ENCODE measurements at places on chromosomes 11 and 22.

- no peak for DNase-seq
Observed at GRCh38 chr22:23652286-23652685, 20.2 kb upstream of the DRICH1 start.

- no peak for DNase-seq
Observed at GRCh38 chr11:640021-640706, 3.1 kb downstream of the DRD4 start.

GRCh38 chr11:24932110-24933000 is 435.5 kb downstream of the LUZP2 start:
- no peak for DNase-seq

GRCh38 chr11:121643479-121644186 is 190.9 kb upstream of the SORL1-AS1 start:
- DNase-seq = no peak

GRCh38 chr22:23218053-23218866 is 38.0 kb downstream of the BCR start:
- DNase-seq = no peak

DNA sequence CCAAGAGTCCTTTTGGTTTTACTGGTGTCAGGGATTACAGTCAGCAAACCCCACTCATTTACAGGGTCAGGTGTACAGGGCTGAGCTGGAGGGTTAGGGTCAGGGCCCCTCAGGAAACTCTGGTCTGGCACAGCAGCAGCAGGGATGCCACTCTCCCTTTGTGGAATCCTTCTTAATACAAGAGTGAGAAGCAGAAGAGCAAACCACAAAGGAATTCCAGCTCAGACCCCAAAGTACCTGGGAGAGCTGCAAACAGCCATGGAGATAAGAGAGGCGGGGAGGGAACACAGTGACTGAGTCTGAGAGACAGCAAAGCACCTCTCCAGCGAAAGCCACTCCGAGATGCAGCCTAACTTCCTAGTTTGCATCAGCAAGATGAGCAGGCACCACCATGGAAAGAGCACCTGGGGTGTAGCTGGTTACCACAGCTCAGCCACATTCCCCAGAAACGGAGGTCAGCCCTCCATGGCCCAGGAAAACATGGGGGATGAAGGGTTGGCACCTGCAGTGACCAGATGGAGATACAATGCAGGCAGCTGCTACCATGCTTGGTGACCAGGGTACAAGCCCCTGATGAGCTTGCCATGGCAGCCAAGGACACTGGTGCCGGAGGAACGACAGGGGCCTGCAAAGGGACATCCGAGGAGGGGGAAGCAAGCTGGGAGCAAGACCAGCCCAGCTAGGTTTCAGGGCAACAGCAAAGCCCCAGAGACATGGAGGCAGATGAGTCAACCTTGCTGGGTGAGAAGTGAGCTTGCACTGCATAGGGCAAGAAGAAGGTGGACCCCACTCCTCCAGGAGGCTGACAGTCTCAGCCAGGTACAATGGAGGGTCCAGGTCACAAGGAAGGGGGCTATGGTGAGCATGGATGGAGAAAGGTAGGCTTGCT is 3.9 kb downstream of the BET1L start:
- no peak for DNase-seq

GRCh38 chr11:8277691-8278090 is 14.0 kb upstream of the LMO1 start:
- no peak for DNase-seq

GRCh38 chr11:16769386-16769785 is 30.9 kb downstream of the C11orf58 start:
- DNase-seq = no peak

DNA sequence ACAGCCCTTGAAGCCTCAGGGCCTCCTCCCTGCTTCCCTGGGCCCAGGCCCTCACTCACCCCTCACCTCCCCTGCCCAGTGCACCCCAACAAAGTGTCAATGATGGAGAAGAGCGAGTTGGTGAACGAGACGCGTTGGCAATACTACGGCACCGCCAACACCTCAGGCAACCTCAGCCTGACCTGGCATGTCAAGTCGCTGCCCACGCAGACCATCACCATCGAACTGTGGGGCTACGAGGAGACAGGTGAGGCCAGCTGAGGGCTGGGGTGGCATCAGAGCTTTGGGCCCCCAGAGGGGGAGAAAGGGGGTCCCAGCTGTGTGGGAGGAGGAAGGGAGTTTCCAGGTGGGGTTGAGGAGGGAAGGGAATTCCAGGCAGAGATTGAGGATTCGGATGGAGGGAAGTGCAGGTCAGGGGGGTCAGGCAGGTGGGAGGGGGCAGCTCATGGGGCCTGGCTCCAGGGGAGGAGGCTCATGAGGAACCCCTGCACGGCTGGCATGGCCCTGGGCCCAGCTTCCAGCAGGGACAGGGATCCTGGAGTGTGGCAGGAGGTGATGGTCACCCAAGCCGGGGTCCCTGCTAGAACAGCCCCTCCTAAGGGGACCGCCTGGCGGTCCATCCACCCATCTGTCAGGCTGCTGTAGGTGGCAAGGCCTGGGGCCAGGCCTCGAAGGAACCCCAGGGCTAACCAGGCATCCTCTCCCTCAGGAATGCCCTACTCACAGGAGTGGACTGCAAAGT is 2.9 kb downstream of the SUSD2 start:
- no peak for DNase-seq

- no peak for DNase-seq
Observed at GRCh38 chr11:120208777-120209176, 2.1 kb upstream of the OAF start.

DNA sequence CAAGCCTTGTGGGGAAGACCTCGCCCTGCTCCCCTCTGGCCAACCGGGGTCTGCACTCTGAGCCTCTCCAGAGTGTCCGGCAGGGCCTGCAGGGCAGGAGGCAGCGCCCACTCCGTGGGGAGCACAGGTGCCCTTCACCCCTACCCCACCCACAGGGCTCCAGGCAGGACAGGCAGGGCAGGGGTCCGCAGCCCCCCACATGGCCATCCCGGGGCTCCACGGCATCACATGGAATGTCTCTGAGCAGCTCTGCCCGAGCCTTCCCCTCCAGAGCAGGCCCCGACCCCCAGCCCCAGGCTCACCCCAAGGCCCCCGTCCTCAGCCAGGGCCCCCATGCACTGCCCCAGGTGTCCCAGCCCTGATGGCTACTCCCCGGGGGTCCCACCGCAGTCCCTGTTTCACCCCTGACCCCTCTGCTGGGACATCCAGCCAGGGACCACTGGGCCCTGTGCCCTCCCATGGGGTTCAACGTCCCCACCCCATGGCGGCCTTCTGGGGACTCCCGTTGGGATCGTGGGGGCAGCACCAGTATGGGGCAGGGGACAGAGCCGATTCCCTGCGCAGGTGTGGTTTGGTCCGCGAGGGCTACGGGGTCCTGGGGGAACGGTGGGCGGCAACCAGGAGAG is 77.7 kb downstream of the BRD1 start:
- no peak for DNase-seq

DNA sequence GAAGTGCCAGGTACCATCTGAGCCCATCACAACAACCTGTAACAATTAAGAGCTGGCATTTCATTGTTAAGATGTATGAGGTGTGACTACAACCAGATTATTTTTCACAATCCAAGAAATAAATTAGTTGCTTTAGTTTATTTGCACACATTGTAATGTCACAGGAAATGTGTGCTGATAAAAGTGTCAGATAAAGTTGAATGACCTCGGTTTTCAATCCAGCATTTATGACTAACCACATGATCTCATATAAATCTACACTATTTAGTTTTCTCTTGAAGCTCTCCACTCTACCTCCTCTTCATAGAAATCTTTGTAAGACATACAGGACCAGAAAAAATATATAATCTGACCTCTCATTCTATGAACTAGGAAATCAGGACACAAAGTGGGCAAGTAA is 166.2 kb downstream of the PGR start:
- DNase-seq = no peak

DNA sequence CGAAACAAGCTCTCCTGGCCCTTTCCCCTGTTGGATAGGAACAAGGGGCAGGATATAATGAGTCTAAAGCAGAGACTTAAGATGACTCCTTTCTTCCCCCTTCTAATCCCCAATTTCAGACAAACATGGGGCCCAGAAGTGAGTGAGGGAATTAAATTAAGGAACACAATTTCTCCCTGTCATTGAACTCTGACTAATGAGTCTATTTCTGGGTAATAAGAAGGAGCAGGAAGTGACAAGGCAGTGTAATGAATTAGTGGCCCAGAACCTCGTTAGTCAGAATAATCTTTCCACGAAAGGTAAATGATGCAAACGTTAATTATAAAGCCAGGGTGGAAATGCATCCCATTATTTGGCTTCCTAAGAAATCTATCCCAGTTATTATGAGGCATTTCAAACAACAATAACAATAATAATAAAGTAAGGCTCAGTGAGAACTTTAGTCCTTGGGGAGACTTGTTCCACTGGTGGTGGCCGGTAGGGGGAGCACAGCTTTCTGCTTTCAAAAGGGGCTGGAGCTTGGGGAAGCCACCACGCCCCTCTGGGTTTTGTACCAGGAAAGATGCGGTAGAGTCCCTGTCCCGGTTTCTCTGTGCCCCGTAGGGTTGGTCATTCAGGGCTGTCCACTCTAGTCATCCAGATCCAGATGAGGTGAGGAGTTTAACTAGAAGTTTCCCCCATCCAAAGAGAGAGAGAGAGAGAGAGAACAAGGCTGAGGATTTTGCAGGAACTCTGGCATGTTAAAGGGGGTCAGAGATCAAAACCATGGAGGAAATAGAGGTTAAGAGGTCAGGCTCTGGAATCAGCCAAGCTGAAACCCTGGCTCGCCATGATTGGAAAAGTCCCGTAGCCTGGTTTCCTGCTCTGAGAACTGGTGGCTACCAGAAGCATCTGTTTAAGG is 298.3 kb downstream of the NTM start:
- DNase-seq = no peak

GRCh38 chr22:31288496-31289240 is 3.6 kb downstream of the PIK3IP1 start:
- DNase-seq = no peak

DNA sequence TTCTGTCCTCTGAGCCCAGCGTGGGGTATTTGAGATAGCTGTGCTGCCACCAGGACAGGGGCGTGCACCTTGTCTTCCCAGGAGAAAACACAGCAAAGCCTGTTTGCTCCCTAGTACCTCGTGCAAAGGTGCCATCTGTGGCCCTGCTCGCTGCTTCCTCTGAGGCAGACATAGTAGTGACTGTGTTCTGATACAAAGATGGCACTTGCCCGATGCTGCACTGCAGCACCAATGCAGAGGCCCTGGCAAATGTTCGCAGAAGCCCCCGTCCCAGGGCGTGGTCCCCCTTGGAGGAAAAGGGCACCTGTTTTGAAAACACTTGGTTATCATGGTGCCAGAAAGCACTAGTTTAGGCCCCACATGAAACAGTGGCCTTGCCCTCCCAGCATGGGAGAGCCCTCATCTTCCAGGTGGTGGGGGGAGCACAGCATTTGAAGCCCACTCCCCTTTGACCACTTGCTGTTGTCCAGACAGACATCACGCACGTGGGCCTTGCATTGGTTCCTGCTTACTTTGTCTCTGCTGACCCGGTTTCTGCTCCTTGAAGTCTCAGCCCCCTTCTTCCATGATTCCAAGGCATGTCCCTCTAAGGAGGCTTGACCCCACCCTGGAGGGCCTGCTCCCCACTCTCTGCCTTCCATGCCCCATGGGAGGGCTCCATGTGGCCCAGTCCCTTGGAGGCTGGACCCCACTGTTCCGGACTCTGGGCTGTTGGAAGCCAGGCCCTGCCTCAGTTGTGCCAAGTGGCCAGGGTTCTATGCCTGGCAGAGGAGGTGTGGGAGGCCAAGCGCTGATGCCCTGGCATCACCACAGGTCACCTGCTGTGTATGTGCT is 109.4 kb downstream of the KCNQ1OT1 start:
- DNase-seq = no peak

DNA sequence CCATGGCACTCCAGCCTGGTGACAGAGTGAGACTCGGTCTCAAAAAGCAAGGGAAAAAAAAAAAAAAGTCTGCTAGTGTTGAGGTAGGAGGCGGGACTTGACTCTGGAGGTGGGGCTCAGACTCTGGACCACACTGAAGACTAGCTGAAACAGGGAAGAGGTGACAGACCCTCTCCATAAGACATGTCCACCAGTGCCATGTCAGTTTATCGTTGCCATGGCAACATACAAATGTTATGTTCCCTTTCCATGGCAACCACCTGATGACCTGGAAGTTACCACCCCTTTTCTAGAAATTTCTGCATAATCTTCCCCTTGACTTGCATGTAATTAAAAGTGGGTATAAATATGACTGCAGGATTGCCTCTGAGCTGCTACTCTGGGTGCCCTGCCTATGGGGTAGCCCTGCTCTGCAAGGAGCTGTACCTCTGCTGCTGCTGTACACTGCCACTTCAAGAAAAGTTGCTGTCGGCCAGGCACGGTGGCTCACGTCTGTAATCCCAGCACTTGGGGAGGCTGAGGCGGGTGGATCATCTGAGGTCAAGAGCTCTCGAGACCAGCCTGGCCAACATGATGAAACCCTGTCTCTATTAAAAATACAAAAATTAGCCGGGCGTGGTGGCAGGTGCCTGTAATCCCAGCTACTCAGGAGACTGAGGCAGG is 55.1 kb downstream of the KIAA1671 start:
- DNase-seq = no peak

- DNase-seq = no peak
Observed at GRCh38 chr11:127018683-127019279, 18.2 kb upstream of the KIRREL3 start.

- no peak for DNase-seq
Observed at GRCh38 chr11:69006816-69007215, 6.2 kb downstream of the MRGPRF start.

DNA sequence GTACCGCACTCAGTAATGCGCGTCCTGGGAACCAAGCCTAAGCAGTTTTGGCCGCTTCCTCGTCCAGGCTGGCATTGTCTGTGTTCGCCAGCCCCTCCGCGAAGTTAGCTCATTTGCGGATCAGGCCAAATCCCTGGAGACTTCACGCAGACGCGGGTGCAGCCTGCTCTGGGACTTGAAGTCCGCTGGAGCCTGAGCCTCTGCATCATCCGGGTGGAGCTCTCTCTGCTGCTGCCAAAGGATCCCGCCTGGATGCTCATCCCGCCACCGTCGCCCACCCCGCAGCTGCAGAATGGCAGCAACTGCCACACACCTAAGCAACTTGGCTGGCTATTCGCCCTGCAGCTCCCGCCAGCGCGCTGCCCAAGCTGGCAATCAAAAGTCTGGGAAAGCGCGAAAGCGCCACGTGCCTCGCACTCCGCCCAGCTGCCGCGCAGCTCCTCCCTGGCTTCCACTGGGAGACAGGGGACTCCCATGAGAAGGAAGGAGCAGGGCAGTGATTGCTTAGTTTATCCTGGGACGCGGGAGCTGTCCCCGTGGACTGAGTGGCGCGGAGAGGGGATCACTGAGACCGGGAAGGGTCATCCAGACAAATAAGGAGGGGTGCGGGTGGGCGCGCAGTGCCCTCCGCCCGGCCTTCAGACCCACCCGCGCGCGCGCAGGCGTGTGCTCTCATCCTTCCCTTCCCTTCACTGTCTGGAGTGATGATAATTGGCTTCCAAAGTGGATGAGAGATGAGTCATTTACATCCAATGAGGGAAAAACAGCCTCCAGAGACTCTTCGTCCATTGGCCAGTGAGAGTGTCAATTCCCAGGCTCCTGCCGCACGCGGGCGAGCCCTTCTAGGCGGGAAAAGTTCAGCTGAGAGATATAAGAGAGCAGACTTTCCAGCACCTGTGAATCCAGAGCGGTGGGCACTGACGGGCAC is 23.2 kb upstream of the GLYATL1B start:
- DNase-seq = no peak
